ENCODE measurements at places on chromosomes 3 and 15. TPM values are rescaled to one million over a fixed set of nuclear protein-coding genes. Genes with fewer than 3 reads are reported as not detected.
A peak's percentile ranks its signal among the peaks of the same experiment; 100 is the strongest.

Gene GABRR3
- 0.63 TPM for total RNA-seq

DNA sequence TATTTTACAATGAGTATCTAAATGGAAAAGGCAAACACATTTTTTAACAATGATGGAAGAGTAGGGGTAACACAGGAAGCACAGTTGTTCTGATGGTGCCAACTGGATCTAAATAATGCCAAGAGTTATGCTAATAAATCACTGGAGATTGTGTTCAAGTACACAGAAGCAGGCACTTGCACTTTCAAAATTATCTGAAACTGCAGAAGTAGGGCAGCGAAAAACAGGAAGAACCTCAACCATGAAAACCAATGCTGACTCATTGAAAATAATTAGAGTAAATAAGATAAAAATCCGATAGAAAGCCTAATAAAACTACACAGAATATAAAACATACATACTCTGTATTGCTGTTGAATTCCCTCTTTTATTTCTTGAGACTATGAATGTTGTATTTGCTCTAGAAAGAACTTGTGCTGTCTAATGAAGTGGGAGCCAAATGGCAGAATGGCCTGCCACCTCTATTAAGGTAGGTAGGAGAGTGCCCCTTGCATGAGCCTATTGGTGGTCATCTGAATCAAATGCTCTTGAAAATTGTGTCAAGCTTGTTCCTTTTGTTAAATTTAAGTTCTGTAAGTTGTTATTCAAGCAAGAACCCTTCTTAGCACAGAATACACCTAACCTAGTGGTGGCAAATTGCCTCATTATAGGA is 93.7 kb downstream of the ABI3BP start:
- no peak for ATAC-seq

Gene RBP2
- total RNA-seq: 1.8 TPM

Gene MINAR1
- total RNA-seq: 7.8 TPM

DNA sequence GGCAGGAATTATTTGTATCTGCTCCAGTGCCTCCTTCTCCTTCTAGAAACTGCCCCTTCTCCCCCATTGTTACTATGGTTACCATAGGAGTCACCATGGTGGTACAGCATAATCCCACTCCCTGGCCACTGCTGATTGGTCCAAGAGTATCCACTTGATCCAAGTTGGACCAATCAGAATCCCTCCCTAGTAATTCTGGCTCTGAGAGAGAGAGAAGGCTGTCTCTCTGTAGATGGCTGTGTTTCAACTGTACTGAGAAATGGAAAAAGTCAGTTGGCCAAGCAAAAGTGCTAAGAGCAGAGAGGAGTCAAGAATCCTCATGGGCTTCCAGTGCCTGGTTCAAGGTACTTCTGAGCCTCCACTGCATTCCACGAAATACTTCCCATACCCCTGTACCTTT is 120.6 kb upstream of the SPATA12 start:
- no peak for ATAC-seq

GRCh38 chr3:12017516-12017915 is 13.3 kb downstream of the SYN2 start:
- no peak for ATAC-seq

DNA sequence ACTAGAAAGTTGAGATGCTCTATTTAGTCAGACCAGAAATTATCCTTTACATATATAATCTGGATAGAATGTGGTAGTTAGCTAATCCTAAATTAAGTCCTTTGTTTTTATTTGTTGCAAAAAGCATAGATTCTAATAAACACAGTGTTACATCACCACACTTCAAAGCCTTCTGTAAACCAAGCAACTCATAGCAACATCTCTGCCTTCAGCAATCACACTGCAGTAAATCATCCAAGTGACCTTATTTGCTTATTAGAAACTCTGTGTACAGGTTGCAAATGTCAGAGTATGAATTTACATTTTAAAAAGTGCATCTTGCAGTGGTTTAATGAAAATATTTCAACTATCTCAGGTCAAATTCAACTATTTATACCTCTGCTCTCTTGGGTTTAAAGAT is 242.5 kb downstream of the GBE1 start:
- peak; percentile 72 for ATAC-seq

Gene NR1I2
- 0.07 TPM for total RNA-seq

- no peak for ATAC-seq
These were observed 230.4 kb downstream of the ADAMTS17 start for GRCh38 chr15:100111125-100112060.

Measured in motor neuron (in vitro differentiated cells).